ENCODE measurements at places on chromosomes 13 and 19.

DNA sequence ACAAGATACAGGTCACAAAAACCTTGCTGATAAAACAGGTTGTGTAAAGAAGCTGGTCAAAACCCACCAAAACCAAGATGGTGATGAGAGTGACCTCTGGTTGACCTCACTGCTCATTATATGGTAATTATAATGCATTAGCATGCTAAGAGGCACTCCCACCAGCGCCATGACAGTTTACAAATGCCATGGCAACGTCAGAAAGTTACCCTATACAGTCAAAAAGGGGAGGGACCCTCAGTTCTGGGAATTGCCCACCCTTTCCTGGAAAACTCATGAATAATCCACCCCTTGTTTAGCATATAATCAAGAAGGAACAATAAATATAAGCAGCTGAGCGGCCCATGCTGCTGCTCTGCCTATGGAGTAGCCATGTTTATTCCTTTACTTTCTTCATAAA is 434.1 kb downstream of the ZNF536 start:
- DNase-seq: no peak

- DNase-seq: peak; percentile 30
These were observed 78.3 kb downstream of the CYSLTR2 start for GRCh38 chr13:48731957-48732569.

- no peak for DNase-seq
These were observed 19.1 kb downstream of the PGLS start for GRCh38 chr19:17530586-17530985.

DNA sequence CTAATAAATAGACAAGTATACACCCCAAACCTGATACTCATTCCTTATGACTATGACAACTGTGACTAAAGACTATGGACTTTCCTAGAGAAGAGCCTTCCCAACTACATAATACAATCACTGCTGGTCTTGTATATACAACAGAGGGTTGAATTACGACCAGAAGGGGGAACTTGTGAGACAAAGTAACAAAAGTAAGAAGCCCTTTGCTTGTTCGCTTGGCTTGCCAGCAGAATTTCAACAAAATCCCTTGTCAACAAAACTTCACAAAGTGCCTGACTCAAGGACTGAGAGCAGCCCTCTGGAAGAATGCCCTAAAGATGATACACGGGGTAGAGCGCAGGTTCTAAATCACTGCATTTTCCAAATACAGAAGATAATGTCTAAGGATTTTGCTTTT is 99.4 kb downstream of the WASF3 start:
- DNase-seq: no peak

DNA sequence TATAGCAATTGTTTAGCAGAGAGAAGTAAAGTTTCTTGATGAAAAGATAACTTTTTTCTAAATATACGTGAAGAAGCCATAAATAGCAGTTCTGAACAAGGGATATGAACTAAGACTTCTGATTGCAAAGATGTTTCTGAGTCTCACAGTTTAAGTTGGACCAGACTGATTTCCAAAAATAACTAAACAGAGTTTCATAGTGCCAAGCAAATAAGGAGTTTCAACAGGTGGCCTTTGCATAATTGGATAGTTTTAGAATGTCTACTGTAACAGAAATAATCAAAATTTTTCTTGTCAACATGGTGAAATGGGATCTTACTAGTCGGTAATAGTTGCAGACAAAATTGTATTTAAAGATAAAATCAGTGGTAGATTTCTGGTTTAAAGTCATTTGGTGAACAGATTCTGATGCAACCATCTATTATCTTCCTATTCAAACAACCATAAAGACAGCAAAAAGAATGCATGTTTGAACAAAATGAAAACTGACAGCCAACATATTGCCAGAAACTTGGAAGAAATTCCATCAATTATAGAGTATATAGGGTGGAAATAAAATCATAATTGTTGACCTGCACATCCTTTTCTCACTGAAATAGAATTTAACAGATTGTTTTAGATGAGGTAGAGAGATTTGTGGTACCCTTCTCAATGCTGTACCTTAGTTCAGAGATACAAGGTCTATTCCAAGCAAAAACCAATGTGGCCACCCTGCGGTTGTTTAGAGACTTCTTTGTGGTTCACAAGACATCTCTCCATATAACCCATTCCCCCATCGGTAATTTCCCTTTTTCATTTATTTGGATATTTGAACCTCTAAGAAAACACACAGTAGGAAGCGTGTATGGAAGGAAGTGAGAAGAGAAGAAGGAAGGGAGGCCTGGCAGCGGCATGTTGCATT is 275.3 kb downstream of the COG6 start:
- no peak for DNase-seq

- no peak for DNase-seq
These were observed 471.4 kb downstream of the LIG4 start for GRCh38 chr13:107743983-107744382.

- DNase-seq: peak; percentile 37
These were observed 32.7 kb upstream of the GPR183 start for GRCh38 chr13:99339736-99340397.

- no peak for DNase-seq
These were observed 40.2 kb downstream of the KCNRG start for GRCh38 chr13:50055454-50055853.

- DNase-seq: no peak
These were observed 9.5 kb downstream of the GPR32 start for GRCh38 chr19:50779504-50780457.

- DNase-seq: no peak
These were observed 58.3 kb downstream of the MBNL2 start for GRCh38 chr13:97280478-97280877.

DNA sequence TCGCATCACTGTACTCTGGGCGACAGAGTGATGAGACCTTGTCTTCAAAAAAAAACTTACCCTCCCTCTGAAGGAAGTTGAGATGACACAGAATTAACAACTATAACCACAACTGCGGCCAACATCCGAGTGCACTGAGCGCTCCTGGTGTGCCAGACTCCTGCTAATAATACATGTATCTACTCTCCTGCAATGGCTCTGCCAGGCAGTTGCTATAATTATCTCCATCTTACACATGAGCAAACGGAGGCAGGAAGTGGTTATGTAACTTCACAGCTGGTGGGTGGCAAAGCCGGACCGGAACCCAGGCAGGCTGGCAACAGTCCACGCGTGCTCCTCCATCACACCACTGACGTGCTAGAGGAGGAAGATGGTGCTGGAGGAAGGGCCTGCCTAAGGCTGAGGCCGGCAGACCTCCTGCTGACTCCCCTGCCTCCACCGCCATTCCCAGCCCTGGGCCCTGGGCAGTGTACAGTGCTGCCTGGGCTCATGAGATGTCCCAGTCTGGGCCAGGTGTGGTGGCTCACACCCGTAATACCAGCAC is 12.6 kb downstream of the XRCC1 start:
- peak; percentile 93 for DNase-seq

All from CD8-positive, alpha-beta memory T cell (primary cell).